ENCODE measurements at places on chromosomes 3 and 15.

DNA sequence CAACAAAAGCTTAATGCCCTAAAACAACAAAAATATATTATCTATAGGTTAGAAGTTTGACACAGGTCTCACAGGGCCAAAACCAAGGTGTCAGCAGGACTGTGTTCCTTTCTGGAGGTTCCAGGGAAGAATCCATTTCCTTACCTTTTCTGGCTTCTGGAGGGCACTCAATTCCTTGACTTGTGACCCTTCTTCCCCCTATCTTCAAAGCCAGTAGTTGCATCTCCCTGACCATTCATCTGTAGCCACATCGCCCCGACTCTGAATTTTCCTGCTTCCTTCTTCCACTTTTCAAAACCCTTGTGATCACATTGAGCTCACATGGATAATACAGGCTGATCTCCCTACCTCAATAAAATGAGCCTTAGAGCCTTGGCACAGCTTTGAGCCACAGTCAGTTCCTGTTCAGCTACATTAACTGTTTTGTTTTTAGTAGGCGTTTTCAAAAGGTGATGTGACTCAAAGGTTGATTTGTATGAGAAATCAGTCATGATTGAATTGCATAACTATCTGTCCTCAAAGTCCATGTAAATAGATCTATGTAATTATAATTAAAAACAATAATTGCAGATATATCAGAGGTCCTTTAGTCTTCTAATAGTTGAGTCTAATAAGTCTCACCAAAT, 12.4 kb downstream of the PFN2 start:
- no peak for DNase-seq

- DNase-seq = no peak
Observed at GRCh38 chr3:175554801-175555200, 695.7 kb downstream of the NAALADL2 start.

- peak; percentile 46 for DNase-seq
Observed at GRCh38 chr15:85415783-85416182, 35.4 kb downstream of the AKAP13 start.

DNA sequence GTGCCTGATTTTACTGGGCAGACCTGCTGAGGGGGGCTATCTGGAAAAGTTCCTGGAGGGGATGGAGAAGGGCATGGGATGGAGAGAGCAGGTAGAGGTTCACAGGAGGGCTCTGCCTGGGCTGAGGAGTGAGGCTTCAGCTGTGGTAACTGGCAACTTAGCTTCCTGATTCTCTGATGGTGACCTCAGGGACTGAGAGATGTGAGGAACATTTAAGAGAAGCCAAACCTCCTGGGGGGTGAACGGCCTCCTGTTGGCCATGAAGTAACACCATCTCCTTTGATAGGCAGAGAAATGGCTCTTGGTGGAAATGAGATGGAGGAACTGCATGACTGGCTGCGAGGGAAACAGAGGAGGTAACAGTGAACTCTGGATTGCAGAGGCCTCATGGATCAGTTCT, 97.3 kb upstream of the ROPN1 start:
- no peak for DNase-seq

DNA sequence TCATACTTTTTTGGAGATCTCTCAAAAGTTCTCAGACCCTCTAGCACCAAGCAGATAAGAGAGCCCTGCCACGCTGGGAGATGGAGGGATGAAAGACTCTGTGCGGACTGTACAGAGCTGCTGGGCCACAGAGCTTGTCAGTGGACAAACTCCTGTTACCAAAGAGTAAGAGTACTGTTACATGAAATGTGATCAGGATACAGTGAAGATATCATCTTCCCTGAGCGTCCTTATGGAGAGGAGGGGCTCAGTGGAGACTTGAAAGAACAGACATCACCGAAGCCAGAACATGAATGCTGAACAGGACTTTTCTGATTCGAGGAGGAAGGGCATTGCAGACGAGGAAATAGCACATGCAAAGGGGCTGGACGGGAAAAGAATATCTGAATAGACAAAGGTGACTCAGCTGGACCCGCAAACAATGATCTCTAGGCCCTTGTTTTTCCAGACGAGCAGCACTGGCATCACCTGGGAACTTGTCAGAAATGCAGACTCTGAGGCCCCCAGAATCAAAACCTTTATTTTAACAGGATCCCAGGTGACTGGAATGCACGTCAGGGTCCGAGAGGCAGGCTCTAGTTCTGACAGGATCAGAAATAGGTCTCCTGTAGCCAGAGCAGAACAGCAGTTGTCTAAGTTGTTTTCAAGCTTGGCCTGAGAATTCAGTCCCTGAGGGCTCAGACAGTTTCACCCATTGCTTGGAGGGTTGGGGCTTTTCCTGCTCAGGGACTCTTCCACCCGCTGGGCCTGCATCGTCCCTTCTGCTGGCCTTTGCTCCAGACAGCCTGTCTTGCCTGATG, 277.9 kb downstream of the RPLP1 start:
- no peak for DNase-seq

- no peak for DNase-seq
Observed at GRCh38 chr3:28267984-28268849, 26.8 kb downstream of the CMC1 start.
